ENCODE measurements at places on chromosomes 7 and 10.

DNA sequence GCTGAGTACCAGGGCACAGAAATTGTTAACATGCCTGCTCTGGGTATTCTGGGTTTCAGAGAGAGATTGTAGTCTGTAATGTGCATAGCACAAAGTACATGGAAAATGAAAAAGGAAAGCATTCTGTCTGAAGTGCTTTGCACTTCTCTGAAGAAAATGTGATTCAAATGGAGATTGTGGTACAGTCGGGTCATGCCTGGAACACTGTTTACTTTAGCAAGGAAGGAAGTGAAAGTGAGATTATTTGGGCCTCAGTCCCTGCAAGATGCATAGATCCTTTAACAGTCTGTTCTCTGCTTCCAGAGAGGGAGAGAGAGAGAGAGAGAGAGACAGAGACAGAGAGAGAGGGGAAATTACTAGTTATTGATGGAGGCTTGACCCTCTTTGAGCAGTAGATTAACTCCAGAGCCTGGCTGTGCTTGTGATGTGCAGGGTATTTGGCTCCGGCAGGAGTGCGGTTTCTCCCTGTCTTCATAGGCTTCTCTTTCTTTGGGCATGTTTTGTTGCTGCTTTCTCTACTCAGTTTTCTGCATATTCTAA lies 5.4 kb downstream of the VWC2 start:
- DNase-seq, result no peak

DNA sequence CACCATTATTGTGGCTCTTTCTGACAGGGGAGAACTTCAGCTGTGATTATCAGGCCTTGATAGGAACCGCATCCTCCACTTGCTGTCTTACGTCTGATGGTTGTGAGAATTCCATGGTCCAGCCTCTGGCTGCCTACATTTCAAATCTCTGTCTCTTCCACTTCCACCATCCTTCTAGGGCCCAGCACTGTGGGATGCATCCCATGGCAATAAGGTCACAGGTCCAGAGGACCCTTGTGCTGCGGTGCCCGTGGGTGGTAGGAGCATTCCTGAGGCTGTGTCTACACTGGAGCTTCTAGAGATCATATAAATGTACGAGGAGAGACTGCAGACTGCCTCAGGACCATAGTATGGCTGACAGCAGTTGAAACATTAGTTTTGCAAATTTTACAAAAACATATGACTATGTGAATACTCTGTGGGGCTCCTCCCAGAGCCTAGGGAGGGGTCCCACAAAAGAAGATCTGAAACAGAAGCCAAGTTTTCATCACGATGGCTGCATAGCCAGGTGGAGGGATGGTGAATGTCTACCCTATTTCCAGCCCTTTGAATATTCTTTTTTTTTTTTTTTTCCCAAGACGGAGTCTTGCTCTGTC lies 11.8 kb downstream of the CALML3 start:
- DNase-seq, result no peak

DNA sequence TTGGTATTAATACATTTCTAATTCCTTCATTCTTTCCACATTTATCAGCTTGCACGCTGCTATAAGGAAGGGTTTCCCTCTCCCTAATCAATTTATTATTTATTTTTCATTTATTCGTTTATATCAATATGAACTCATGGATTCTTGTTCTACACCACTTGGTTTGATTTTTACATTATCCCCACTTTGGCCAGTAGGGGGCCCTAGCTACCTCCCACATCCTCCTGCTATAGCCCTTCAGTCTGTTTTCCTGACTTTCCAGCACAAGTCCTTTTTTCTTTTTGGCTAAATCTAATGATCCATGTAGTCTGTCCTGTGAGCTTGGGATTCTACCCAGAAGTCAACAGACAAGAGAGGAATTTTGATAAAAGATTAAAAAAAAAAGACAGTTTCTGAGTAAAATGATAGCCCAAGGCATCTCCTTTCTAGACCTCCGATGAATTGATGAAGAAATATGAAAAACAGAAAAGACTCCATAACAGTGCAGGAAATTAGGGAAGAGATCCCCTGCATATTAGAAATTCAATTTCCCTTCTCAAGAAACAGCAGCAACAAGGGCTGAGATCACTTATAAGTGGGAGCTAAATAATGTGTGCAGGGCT lies 47.7 kb downstream of the LYZL2 start:
- peak; percentile 21 for DNase-seq

GRCh38 chr10:123884351-123884906 lies 7.2 kb downstream of the CPXM2 start:
- no peak for DNase-seq

DNA sequence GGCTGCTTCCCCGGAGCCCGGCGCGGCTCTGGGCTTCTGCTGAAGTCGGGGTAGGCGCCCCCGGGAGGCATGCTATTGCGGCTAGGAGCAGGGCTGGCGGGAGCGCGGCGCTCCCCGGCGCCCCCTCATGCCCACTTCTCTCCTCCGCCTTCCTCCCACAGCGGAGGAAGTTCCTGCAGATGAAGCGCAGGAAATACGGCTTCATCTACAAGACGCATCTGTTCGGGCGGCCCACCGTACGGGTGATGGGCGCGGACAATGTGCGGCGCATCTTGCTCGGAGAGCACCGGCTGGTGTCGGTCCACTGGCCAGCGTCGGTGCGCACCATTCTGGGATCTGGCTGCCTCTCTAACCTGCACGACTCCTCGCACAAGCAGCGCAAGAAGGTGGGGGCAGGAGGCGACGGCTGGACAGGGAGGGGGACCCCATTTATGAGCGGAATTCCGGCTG lies 479 bp downstream of the CYP26A1 start:
- DNase-seq, result no peak

GRCh38 chr10:77881636-77882035 lies 44.9 kb downstream of the DLG5 start:
- DNase-seq, result no peak

DNA sequence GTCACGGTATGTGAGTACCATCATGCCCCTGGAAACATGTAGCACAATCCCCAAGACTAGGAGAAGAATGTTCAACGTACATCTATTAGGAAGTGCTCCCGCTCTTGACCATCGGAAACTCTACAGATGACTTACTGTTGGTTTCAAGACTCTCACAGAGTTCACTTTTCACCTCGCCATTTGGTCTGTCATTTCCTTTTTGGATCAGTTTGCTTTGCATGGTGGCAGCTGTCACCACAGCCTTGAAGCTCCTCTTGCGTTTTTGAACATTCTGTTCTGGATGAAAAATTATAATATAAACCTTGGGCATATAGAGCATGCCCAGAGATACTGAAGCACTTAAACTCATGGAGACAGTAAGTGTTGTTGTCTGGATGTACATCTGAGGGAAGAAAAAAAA lies 806.8 kb downstream of the GRM8 start:
- no peak for DNase-seq

DNA sequence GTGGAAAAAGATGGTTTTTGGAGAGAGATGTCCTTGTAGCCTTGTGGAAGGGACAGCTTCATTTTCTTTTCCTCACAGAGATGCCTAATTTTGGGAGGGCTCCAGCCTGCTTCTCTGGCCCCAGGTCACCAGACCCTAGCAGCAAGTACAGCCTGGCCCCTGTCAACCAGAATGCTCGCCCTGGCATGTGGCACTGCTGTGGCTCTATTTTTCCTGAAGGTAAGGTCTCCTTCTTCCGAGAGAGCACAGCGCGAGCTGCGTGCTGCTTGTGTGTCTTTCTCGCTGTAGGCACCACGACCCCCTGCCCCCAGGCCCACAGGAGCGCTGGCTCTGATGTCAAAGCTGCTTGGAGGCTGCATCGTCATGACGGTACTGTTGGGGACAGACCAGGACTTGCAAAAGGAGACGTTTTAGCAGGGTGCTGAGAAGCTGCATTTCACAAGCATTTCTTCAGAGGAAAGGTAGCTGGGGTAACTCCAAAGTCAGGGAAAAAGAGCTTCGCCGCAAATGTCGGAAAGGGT lies 58.7 kb downstream of the CLEC2L start:
- DNase-seq, result no peak

GRCh38 chr7:81534446-81534845 lies 235.4 kb downstream of the HGF start:
- no peak for DNase-seq

GRCh38 chr7:55365205-55365674 lies at the start of gene LANCL2:
Gene LANCL2 (plus strand): TSS chr7:55365337. CDS start chr7:55366026, 689 bp downstream.
- peak; percentile 41 for DNase-seq

DNA sequence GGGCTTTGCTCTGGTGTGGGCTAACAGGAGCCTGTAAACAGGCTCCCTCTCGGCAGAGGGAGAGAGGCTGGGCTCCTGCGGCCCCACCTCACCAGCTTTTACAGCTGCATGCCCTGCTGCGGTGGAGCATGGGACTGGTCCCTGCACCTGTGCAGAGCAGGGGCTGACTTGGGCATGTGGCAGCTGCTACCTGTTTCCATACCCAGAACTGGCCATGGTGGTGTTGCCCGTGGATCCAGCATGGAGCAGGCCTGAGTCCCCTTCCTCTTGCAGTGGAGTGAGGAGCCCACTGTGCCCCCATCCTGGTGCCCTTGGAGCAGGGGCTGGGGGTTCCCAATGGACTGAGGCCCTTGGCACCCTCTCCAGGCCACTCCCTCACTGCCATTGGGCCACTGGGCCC lies 91.9 kb upstream of the MGMT start:
- no peak for DNase-seq

- no peak for DNase-seq
Measured at GRCh38 chr7:126715076-126715475, 537.7 kb downstream of the GRM8 start.
